CD8-positive, alpha-beta T cell (primary cell): ENCODE measurements at places on chromosomes 4 and X.

GRCh38 chrX:42686296-42686695 lies 91.7 kb downstream of the PPP1R2C start:
- DNase-seq: no peak

DNA sequence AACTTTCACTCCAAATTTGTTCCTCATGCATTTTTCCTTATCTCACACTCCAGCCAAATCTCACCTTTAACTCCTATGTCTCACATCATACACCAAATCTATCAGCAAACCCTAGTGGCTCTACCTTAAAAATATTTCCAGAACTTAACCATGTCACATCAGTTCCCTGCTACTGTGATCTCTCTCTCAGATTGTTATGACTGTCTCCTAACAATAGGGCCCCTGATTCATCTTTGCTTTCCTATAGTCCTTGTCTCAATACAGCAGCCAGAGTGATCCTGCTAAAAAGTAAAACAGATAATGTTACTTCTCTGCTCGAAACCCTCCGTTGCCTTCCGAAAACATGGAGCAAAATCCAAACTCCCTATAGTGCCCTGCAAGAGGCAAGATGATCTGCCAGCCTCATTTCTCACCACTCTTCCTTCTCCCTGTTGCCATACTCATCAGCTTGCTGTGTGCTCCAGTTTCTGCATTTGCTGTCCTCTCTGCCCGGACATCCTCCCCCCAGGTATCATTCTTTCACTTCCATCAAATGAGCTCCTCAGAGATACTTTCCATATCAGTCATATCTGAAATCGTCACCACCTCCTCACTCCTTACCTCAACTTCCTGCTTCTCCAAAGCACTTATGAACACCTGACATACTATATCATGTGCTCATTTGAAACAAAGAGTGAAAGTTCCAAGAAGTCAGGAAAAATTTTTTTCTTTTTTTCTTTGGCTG lies 293.4 kb upstream of the NR3C2 start:
- no peak for DNase-seq

DNA sequence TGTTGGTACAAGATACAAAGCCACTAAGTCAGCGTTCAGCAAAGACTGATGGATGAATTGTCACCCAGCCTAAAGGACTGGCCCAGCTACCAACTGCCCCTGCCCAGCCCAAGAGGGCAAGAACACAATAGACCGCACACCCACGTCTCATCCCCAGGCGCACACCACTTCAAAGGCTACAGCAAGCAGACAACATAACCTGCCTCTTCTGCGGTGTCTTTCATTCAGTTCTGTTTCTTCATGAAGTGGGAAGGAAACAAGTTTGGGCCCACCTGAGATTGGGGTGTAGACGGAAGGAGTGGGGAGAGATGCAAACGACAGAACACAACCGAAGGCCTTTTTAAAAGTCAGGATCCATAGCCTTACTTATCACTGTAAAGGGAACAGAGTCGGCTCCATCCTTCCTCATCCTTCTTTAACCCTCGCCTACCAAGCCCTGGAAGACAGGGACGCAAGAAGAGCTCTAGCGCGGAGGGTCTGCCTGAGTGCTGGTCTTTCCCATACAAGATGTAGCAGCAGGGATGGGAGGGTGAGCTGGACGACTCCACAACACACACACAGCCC lies 691 bp downstream of the SCARB2 start:
- DNase-seq: peak; percentile 54

DNA sequence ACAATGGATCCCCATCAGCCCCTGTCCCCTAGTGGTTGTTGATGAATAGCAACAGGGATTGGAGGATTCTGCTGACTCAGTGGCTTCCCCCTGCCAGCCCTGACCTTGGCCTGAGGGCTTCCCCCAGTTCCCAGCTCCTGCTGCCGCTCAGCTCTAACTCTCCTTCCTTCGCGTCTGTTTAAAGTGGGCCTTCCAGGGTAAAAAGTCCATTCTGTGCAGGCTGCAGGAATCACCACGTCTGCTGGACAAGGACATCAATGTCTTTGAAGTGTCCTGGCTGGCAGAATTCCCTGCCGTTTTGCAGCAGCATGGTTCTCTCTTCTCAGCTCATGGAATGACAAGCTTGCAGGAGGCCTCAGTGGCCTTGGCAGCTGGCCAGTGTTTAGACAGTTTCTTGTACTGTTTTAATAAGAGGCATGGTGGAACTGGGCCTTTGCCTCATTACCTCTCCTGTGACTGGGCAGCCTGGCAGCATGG lies 152.5 kb upstream of the STX18 start:
- DNase-seq: no peak

DNA sequence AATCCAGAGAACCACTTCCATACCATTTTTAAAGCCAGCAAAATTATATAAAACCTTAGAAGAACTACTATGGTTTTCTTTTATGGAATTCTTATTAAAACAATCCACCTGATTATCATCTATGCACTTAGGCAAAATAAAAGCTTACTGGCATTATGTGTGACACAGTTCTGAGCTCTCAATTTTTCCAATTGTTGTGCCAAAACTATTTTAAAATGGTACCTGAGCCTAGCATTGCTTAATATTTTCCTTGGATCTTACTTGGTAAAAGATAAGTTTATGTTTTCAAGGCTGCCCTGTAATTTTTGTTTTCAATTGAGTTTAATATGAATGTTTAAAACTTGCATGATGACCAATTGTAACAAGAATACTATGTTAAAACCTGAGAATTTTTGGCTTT lies 201.3 kb downstream of the MAD2L1 start:
- DNase-seq: no peak

GRCh38 chrX:68203646-68204045 lies 229.6 kb downstream of the OPHN1 start:
- no peak for DNase-seq

- DNase-seq: no peak
Measured at GRCh38 chr4:55173580-55173979, 48.2 kb upstream of the KDR start.

DNA sequence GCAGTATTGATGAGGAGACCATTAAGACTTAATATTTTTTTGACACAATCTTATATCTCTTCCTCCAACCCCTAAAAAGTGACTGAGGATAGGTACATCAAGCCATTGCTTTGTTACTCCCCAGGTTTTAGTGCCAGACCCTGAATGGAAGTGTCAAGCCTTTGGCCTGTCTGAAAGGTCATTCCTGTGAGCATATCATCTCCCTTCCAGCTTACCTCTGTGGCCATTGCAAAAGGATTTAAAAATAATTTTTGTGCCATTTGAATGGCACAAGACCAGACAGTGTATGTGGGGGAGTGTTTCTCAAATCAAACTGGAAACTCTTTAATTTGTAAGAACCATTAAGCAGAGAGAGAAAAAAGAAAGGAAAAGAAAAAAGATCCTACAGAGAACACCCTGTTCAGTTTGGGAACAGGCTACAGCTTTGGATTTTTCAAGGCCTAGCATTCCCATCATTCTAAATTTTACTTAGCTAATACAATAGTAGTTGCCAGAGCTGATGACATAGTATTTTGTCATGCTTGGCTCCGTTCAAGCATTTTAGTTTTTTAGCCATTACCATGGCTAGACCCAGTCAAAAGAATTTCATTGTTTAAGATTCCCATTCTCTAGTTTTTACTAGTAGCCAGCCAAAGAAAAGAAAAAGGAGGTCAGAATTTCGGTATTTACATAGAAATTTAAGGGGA lies 49.6 kb downstream of the HPF1 start:
- DNase-seq: no peak

DNA sequence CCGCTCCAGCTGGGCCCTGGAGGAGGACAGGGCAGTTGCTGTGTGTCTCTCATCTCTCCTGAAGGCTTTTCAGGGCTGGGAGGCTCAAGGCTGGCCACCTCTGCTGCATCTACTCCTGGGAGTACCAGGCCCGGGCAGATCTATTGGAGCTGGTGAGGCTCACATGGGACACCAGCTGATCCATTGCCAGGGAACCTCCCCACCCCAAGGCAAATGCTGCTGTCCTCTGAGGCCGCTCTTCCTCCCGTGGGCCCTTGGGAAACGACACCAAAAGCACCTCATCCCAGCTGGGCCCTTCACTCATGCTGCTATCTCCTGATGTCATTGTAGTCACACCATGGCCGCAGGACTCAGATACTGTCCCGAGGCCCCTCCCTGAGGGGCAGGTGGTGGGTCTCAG lies 3.6 kb downstream of the UBL4A start:
- no peak for DNase-seq

GRCh38 chrX:1126738-1127137 lies 85.7 kb downstream of the CRLF2 start:
- DNase-seq: no peak

- DNase-seq: no peak
Measured at GRCh38 chr4:172489861-172490260, 676.7 kb downstream of the GALNTL6 start.

DNA sequence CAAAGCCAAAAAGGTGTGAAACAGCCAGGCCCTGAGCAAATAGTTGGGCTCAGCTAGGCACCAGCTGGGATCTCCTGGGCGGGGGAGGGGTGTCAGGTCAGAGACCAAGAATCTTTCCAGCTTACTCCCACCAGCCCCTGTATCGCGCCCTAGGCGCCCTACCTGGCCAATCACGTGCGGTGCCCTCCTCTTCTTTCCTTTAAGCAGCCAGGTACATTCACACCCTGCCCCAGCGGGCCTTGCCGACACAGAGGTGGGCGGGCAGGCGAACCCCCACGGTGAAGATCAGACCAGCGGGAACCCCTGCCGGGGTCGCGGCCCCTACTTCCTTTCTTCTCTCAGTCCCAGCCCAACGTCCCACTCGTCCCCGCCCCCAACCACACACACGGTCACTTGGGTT lies 9.1 kb downstream of the ARHGAP36 start:
- DNase-seq: no peak

DNA sequence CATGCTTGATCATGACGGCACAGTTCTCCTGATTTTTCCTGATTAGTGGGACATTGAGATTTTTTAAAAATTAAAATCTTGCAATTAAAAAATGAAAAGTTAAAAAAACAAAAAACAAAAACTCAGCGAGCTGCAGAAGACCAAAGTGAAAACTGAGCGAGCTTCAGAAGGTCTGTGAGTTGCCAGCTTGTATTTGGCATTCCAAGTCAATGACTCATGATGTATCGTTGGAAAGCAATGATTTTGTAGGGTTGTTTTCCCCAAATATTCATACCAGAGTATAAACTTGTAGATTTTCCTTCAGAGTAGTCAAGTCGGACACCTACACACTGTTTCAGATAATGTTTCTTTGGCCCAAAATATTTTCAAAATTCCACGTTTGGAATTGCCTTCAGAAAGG lies 76.9 kb downstream of the LRRC66 start:
- no peak for DNase-seq

- no peak for DNase-seq
Measured at GRCh38 chr4:121150003-121150402, 14.1 kb downstream of the TNIP3 start.

GRCh38 chrX:123256378-123256777 lies 72.3 kb downstream of the GRIA3 start:
- no peak for DNase-seq

DNA sequence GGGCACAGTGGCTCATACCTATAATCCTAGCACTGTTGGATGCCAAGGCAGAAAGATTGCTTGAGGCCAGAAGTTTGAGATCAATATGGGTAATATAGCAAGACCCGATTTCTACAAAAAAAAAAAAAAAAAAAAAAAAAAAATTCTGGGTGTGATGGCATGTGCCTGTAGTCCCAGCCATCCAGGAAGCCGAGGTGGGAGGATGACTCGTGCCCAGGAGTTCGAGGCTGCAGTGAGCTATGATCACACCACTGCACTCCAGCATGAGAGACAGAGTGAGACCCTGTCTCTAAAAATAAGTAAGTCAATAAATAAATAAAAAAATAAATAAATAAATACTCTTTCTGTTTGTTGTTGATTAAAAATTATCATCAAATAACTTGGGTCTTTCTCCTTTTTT lies 62.4 kb upstream of the BMPR1B start:
- DNase-seq: no peak

DNA sequence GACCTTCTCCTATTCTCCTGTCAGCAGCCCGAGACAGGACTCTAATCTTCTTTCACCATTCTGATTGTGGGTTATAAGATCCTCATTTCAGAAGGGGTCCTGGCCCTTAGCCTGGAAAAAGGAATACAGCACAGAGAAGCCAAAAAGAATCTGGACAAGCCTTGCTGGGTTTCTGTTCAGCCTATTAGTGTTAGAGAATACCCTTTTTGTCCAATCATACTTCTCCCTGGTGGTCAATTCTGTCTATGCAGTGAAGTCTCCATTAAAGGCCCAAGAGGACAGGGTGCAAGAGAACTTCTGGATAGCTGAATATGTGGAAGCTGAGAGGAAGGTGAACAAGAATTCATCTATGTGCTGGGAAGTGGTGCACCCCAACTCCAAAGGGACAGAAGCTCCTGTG lies 105.7 kb upstream of the AGA start:
- DNase-seq: no peak

GRCh38 chrX:121254336-121254735 lies 206.9 kb downstream of the GLUD2 start:
- no peak for DNase-seq

GRCh38 chr4:1026115-1026514 lies 14.7 kb downstream of the FGFRL1 start:
- DNase-seq: peak; percentile 59

- DNase-seq: no peak
Measured at GRCh38 chr4:180913750-180914149, 1329.5 kb upstream of the TENM3 start.

- DNase-seq: no peak
Measured at GRCh38 chr4:1384675-1385372, 21.4 kb downstream of the NKX1-1 start.

GRCh38 chrX:120262859-120263708 lies 12.5 kb downstream of the ZBTB33 start:
- no peak for DNase-seq
